ENCODE measurements at places on chromosomes 7 and 10.

- no peak for DNase-seq
Observed at GRCh38 chr10:14173706-14174594, 156.8 kb downstream of the FRMD4A start.

- no peak for DNase-seq
Observed at GRCh38 chr7:138627361-138627760, 73.8 kb downstream of the SVOPL start.

- no peak for DNase-seq
Observed at GRCh38 chr10:57864765-57865680, 402.7 kb downstream of the IPMK start.

GRCh38 chr7:138907850-138908249 is 73.3 kb downstream of the KIAA1549 start:
- no peak for DNase-seq

DNA sequence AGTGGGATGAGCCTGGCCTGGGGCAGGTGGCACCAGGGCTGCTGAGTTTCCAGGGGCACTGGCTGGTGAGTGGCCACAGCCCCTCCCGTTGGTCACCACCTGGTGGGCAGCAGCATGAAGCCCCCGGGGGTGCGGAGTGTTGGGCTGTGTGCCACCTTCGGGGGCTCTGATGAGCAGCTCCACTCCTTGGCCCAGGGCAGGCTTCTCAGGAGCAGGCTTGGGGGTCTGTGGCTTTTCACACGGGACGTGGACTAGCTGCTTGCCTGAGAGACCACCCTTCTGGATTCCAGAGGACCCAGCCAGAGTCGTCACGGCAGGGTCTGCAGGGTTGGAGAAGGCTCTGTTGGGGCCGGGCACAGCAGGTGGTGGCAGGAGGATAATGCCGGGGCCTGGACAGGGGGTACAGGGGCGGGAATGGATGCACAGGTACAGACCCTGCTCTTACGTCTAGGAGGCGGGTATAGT is 193.1 kb downstream of the ADARB2 start:
- no peak for DNase-seq

- DNase-seq: no peak
Observed at GRCh38 chr10:14409247-14409646, 78.5 kb upstream of the FRMD4A start.

DNA sequence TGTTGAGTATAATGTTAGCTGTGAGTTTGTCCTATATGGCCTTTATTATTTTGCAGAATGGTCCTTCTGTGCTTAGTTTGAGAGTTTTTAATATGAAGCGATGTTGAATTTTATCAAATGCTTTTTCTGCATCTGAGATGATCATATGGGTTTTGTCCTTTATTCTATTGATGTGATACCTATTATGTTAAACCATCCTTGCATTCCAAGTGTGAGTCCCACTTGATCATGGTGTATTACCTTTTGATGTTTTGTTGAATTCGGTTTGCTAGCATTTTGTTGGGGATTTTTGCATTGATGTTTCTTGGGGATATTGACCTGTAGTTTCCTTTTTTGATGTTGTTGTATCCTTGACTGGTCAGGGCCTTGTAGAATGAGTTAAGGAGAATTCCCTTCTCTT is 166.4 kb downstream of the MLLT10 start:
- no peak for DNase-seq

- DNase-seq: no peak
Observed at GRCh38 chr7:70352906-70353305, 754.6 kb downstream of the AUTS2 start.

DNA sequence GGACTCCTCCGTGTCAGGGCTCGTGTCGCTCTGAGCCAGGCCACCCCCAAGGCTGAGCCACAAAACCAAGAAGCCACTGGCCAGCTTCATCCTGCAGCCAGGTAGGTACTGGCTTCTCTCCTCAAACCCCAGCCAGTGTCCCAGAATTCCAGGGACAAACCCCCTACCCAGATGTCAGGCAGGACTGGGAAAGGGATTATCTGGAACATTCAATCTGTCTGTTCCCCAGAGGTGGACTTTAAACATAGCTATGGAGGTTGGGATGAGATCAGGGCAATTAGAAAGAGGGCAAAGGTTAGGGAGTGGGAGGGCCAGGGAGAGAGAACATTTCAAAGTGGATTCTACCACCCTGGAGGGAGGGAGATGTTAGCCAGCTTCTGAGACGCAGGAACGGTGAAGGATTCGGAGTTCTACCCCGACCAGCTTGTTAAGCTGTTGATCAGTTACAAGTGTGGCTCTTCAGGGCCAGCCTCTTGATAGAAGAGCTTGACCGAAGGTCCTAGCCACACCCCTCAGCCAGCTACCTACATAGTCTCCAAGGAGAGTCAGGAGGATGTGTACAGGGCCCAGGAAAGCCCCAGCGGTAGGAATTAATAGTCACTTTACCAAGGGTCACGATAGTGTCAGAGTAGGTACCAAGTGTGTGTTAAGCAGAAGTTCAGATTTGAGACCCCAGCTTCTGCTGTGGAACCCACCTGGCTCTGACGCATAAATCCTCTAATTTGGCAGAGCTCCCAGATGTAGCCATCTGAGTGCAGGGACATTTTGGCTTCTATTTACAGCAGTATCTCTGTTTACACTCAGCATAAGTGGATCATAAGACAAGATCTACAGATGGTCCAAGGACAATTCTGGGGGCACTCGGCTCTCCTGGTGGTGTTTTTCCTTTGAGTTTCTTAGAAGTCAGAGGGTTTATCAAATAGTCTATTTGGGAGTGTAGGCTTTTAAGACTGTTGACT is at the start of gene PLA2G12B:
Gene PLA2G12B (minus strand): TSS at position 211 of the 959 bp plus-strand sequence. CDS start 121 bp downstream, at position 90.
- no peak for DNase-seq

DNA sequence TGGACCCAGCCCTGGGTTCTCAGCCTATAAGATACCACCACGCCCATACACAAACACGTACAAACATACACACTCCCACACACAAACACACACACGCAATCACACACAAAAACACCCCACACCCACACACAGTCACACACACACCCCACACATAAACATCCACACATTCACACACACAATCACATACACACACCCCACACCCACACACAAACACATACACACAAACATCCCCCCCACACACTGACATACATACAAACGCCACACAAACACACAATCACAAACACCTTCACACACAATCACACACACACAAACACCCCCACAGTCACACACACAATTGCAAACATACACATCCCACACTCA is 79.3 kb upstream of the CPXM2 start:
- DNase-seq: no peak

DNA sequence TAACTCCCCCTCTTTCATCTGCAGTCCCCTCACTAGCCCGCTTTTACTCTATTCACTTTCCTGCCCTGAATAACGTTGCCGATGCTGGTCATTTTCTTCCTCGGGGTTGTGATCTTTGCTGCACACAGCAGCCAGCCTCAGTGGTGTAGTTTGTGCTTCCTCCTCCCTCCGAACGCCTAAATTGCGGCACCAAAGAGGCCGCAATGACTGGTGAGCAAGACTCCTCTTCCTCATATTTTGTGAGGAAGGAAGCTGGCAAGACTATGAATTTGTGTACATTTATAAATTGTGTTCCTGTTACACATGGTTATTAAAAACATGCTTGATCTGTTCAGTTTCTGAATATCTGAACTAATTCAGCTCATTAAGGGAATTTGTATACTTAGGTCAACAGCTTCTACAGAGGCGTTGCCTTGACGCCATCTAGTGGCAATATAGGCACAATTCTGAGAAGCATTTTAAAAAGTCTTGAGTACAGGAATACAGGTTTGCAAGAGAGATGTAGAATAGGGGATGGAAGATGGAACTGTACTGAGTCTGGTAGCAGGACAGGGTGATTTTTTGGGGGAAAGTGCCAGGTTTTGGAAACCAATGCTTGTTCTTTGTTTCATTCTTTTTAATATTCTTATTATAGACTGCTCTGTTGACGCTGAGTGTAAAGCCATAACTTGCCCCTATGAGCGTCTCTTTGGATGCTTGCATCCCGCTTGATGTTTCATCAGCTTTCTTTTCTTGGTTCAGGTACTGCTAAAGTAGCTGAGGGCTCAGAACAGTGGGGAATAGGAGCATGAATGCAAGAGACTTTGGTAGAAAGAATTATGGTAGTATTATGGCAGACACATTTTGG is 4.1 kb upstream of the TAS2R5 start:
- no peak for DNase-seq

GRCh38 chr10:689452-690371 is at the start of gene DIP2C:
Gene DIP2C, minus strand, starts transcription at chr10:689668. Its CDS starts 90 bp downstream, at chr10:689578.
- no peak for DNase-seq

DNA sequence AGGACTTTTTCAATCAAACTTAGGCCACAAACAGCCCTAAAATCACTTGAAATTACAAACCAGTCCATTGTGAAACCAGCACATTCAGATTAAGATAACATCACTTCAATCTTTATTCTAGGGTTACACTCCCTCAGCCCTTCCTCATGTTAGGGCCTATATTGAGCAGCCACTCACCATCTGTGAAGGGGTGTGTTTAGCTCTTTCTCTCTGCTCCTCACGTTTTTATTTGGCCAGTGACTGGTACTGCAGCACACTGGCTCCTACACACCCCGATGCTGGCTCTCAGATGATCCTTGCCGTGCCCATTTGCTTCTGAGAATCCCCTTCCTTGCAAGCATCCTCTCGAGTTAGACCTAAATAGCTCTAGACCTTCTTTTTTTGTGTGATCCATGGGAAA is 604.5 kb downstream of the INHBA start:
- DNase-seq: no peak

- no peak for DNase-seq
Observed at GRCh38 chr7:142933624-142934023, at the start of gene TRPV5. Gene TRPV5, minus strand, starts transcription at chr7:142933746. Its CDS starts 287 bp downstream, at chr7:142933459.

DNA sequence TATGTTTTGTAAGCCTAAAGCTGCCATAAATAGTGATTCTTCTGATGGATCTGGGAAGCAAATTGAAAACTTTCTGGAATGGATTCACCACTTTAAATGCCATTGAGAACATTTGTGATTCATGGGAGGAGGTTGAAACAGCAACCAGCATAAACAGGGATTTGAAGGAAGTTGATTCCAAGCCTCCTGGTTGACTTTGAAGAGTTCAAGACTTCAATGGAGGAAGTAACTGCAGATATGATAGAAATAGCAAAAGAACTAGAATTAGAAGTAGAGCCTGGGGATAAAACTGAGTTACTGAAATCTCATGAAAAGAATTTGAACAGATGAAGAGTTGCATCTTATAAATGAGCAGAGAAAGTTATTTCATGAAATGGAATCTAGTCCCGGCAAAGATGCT is 99.2 kb downstream of the LRRC4 start:
- DNase-seq: no peak

GRCh38 chr7:81883801-81884393 is 114.0 kb upstream of the HGF start:
- DNase-seq: no peak

DNA sequence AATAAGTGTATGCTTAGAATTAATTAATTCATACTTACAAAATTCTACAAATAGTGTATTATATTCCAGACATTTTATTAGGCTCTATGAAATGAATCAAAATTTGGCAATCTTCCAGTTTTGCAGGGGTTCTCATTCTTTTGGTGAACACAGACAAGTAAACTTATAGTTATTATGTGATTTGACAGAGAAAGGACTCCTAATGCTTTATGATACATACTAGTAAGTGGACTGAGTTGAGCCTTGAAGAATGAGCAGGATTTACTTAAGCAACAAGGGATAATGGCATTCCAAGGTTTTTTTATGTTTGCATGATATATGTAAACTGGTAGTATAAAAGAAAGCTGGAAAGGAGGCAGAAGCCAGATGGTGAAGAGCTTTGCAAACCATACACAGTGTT is 145.7 kb upstream of the FERD3L start:
- no peak for DNase-seq

- DNase-seq: no peak
Observed at GRCh38 chr10:72173619-72174296, 42.1 kb upstream of the ANAPC16 start.

DNA sequence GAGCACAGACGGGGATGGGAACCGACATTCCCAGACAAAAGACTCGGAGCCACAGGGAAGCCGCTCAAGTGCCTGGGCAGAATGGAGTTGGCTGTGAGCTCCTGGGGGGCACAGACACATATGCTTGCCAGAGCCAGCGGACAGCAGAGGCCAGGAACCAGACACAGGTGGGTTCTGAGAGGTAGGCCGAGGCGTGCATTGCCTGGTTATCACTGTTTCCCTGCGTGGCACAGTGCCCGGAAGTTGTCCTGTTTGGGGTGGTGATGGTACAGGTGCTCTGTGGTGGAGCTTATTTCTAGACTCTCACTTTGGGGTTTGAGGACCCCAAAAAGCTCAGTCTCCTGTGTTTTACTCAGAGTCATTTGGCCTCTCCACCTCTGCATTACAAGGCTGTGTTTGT is 2.5 kb downstream of the PALD1 start:
- no peak for DNase-seq

- no peak for DNase-seq
Observed at GRCh38 chr10:95031656-95032055, 37.6 kb downstream of the CYP2C8 start.

DNA sequence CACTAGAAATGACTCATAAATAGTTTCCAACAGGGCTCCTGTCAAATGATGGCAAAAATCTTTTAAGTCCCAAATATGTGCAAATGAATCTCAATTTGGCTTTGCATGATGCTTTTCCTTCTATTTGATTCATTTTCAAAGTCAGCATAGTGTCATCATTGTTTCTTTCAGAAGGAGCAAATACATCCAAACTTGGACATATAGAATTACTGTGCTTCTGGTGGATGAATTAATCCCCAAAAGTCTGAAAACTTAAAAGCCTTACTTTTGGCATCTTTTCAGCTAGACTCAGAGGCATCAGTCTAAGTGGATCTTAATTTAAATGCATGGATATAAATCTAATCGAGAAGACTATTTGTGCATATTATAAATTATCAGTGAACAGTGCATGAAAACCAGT is 578.1 kb upstream of the FZD8 start:
- DNase-seq: no peak

DNA sequence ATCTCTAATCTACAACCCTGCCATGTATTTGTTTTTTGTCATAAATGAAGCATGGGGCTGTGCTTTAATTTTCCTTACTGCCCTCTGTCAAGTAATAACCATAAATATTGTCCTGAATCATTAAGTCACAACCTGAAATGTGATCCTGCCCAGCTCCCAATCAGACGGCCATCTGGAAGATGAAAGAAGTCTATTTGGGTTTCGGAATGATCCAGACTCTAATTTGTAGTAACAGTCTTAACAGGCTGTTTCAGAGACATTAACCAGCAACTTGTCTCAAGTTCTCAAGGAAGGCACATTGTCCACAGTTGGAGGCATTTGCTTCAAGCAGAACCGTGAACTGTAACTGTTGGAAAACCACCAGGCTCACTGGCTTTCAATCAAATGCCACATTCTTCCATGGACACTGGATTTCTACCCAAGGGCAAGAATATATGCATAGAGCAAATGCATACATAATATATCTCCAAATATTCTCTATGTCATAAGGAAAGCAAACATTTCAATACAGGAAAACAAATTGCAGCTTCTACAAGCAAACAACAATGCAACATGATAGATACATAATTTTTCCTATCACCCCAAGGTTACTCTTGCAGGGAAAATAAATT is 405.2 kb upstream of the NPVF start:
- DNase-seq: no peak
